HT-29 (cell line): ENCODE measurements at places on chromosomes 12 and 14. TPM values are rescaled to one million over a fixed set of nuclear protein-coding genes. Genes with fewer than 3 reads are reported as not detected.

Gene GDF3
- not detected in 2 replicates for total RNA-seq

Gene A2M
- not detected in 2 replicates for total RNA-seq

Gene ATL1
- total RNA-seq = 0.28 and 1.6 TPM in 2 replicates

Gene GPHN
- 13.5 and 17.0 TPM in 2 replicates for total RNA-seq

Gene ARMH4
- not detected in 2 replicates for total RNA-seq

Gene HPD
- not detected in 2 replicates for total RNA-seq

Gene PEBP1
- 256 and 291 TPM in 2 replicates for total RNA-seq

Gene ANKRD33
- not detected in 2 replicates for total RNA-seq

Gene CREBL2
- total RNA-seq = 12.2 and 15.7 TPM in 2 replicates

Gene SYCP3
- not detected in 2 replicates for total RNA-seq

Gene SERPINA6
- total RNA-seq = 0.99 and 1.2 TPM in 2 replicates

Gene CLEC4D
- not detected in 2 replicates for total RNA-seq

Gene MUCL1
- not detected in 2 replicates for total RNA-seq

Gene CCDC177
- not detected in 2 replicates for total RNA-seq

Gene REM2
- total RNA-seq = 0.18 and 0.53 TPM in 2 replicates

Gene ACVRL1
- total RNA-seq = not detected in 2 replicates

Gene NIN
- 5.9 and 12.4 TPM in 2 replicates for total RNA-seq

Gene KLHL33
- total RNA-seq = not detected in 2 replicates

Gene VASH1
- total RNA-seq = not detected in 2 replicates

Gene KRT2
- not detected in 2 replicates for total RNA-seq
